ENCODE measurements at places on chromosomes 4 and X. TPM values are rescaled to one million over a fixed set of nuclear protein-coding genes. Genes with fewer than 3 reads are reported as not detected.

The RBMXL3 gene
- total RNA-seq, result not detected

The MAGEC3 gene
- total RNA-seq, result not detected

The ZNF732 gene
- total RNA-seq, result not detected

The HSFX2 gene
- total RNA-seq, result not detected

The PRR27 gene
- total RNA-seq, result not detected

The PLAC8 gene
- 234 TPM for total RNA-seq

DNA sequence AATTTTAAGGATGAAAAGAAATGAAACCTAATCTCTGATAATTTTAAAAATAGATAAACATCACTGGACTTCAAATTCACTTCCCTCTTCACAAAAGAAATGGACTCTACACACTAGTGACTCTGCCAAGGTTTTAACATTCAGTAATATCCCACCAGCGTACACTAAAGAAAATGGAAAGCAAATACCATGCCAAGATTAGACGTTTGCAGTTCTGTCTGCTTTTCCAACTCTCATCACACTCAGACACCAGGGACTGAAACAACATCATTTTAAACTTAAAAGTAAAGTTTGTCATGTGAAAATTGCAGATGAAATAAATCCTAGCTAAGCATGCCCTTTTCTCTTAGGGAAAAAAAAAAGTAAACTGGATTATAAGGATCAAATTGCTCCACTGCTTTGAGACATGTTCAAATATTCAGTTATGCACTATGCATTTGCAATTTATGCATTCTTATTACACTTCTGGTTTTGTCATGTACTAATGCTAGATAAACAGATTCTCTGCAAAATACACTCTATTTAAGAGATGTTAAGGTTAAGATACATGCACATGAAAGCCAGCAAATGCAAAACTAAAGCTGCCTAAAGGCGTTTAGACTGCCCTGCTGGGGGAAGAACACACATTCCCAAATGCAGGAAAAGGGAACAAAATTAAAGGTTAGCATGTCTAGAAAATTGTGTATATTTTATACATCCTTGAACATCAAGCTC, 534.4 kb upstream of the EPHA5 start:
- DNase-seq, result no peak

- DNase-seq, result no peak
Observed at GRCh38 chr4:127759228-127759820, 22.8 kb upstream of the HSPA4L start.

- no peak for DNase-seq
Observed at GRCh38 chr4:95091272-95091671, 333.5 kb downstream of the BMPR1B start.

GRCh38 chr4:90445380-90445779, 318.2 kb downstream of the CCSER1 start:
- no peak for DNase-seq

DNA sequence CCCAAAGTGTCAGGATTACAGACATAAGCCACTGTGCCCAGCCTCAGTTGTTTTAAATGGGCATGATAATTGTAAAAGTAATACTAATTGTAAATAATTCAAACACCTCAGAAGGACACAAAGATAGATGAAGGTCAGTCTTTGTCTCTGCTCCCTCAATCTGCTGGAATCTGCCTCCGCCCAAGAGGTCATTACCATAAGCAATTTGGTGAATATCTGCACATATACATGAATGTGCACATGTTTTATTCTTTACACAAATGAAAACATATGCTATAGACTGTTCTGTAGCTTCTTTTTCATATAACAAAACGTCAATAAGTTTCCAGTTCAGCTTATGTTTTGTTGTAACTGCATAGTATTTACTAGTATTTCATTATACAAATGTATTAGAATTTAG, 7.0 kb downstream of the STBD1 start:
- DNase-seq, result no peak

DNA sequence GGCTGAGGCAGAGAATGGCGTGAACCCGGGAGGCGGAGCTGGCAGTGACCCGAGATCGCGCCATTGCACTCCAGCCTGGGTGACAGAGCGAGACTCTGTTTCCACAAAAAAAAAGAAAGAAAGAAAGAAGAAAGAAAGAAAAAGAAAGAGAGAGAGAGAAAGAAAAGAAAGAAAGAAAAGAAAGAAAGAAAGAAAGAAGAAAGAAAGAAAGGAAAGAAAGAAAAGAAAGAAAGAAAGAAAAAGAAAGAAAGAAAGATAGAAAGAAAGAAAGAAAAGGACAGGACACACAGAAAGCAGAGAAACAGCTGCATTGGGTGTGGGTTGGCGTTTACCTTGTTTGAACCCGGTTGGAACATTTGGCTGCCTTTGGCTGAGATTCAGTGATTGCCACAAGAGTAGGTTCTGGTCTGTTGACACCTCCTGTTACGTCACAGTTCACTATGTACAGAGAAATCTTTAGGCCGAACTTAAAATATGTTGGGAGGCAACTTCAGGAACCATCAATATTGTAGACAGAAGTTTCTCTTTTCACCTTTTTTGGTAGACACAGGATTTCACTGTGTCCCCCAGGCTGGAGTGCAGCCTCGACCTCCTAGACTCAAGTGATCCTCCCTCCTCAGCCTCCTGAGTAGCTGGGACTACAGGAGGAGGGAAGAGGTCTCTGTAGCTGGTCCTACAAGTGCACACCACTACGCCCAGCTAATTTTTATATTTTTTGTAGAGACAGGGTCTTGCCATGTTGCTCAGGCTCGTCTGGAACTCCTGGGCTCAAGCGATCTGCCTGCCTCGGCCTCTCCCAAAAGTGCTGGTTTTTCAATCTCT, 16.3 kb upstream of the PLCXD1 start:
- no peak for DNase-seq

- DNase-seq, result no peak
Observed at GRCh38 chr4:3179126-3179706, 69.7 kb upstream of the MSANTD1 start.

- DNase-seq, result no peak
Observed at GRCh38 chrX:46620505-46620904, 46.9 kb downstream of the CHST7 start.

GRCh38 chr4:15689540-15689939, 7.9 kb downstream of the FAM200B start:
- DNase-seq, result no peak

DNA sequence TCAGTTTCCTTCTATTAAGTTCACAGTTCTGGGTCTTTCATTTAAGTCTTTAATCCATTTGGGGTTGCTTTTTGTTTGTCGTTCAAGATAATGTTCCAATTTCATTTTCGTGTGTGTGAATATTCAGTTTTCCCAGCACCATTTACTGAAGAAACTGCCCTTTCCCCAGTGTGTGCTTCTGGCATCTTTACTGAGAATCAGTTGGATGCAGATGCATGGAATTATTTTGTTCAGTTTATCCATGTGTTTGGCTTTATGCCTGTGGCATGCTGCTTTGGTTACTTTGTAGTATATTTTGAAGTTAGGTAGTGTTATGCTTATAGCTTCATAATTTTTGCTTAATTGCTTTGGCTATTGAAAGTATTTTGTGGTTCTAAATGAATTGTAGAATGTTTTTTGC, 163.8 kb upstream of the HDX start:
- no peak for DNase-seq
